ENCODE measurements at places on chromosomes 7 and 10.

- DNase-seq: no peak
Measured at GRCh38 chr10:99908512-99908911, 101.2 kb downstream of the DNMBP start.

- peak; percentile 94 for DNase-seq
Measured at GRCh38 chr7:36280840-36281812, 108.5 kb upstream of the ANLN start.

- DNase-seq: no peak
Measured at GRCh38 chr10:123507298-123507697, 158.9 kb upstream of the GPR26 start.

DNA sequence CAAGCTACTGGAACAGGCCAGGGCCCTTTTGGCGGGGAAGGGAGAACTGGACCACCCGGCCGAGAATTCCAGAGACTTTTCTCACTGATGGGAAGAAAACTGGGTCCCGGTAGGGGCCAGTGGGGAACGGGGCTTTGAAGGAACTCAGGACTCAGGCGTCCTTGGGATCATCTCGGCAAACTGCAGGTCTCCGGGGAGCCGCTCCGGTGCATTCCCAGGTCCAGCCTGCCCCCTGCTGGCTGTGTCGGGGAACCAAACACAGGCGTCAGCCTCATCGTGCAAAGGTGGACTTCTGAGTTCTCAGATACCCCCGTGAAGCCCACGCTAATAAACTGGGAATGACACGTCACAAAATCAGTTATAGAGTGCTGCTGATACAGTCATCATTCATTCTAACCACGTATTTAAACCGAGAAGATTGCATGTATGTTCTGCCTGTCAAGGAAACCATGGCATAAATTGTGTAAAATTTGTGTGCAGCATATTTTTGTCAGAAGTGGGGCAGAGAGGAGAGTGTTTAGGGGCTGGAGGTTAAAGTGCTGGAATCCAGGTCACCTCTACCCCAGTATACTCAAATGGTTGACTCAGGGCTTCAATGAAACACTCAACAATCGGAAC, 76.1 kb upstream of the CPXM2 start:
- DNase-seq: peak; percentile 40

GRCh38 chr10:24091256-24091655, 117.7 kb upstream of the KIAA1217 start:
- DNase-seq: no peak

GRCh38 chr7:71255537-71256178, 123.7 kb downstream of the GALNT17 start:
- no peak for DNase-seq

- DNase-seq: no peak
Measured at GRCh38 chr7:7565746-7566650, 686 bp upstream of the MIOS start.

GRCh38 chr10:66627156-66627555, 298.7 kb upstream of the LRRTM3 start:
- DNase-seq: peak; percentile 4

DNA sequence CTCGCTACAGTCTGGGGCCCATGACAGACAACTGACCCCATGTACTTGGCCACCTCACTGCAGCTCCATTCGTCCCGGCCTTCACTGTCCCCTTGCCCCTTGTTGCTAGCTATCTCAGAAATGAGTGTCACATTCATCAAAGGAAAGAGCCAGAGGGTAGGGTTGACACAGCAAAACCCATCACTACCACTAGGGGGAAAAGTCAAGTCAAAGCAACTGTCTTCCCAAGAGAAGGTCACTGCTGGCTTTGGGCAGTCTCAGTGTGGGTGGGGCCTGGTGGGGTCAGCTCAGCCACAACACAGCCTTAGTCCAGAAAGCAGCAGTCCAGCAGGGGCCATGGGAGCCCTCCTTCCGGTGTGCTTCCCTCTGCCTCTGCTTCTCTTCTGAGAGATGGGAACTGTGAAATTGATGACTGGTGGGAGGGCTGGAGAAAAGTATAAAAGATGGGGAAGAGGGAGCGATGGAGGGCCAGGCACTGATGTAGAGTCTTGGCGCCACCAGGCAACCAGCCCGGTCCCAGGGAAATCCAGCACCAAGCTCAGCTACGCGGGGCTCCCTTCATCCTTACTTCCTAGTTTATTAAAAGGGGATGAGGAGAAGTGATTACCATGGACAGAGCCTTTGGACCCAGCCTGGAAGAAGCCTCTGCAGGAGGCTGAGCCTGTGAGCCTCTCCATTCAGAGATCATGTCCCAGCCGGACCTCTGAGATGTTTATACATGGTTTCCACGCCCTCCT, 58.0 kb downstream of the PLXNA4 start:
- no peak for DNase-seq

- no peak for DNase-seq
Measured at GRCh38 chr7:126979722-126980121, 273.0 kb downstream of the GRM8 start.

- no peak for DNase-seq
Measured at GRCh38 chr7:44881610-44882009, 3.7 kb downstream of the PURB start.

DNA sequence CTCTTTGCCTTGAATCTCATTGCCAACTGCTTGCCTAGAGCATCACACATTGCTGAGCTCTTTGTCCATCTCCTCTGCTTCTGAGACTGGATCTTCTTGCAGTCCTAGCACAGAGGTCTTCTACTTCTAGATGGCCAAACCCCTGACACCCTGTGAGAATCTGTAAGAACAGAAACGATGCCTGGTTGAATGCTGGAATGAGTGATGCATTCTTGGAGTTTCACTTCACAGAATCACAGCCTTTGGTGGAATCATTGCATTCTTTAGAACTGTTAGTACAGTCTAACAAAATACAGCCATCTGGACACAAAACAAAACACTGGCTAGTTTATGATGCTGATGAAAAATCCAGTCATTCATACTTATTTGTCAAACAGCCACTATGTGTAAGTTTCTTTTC, 141.7 kb upstream of the ITGB1 start:
- no peak for DNase-seq

GRCh38 chr10:96260014-96260413, 11.4 kb downstream of the BLNK start:
- no peak for DNase-seq

GRCh38 chr10:110783509-110784107, 88.1 kb upstream of the PDCD4 start:
- no peak for DNase-seq

Data from pons (tissue), 1 donor.